ENCODE measurements at places on chromosomes 6 and 20.

DNA sequence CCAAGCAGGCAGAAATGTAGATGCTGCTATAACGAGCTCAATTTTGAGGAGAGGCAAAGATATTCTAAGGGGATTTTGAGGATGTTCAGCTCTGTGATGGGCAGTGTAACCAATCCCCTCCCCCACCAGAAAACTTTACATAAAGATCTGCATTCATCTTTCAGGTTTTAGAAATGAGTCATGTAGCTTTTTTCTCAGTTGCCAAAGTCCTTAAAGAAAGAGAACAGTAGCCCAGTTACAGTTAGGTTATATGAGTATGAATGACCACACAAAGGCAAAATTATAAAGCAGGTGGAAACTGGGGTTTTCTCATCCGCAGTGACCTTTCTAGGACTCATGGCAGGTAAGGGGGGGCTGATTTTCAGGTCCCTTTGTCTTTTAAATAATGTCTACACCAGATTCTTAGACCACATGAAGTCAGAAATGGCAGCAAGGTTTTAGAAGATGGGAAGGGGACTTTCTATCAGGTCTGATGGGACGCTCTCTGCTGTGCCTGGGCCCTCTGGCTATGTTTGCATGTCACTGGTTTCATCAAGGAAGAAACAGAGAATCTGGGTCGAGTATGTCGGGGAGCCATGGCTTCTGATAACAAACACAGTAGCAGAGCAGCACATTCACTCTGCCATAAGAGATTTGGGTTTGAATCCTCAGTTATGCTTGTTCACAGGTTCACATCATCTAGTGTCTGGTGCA lies 94.7 kb downstream of the CLIC5 start:
- DNase-seq: no peak

DNA sequence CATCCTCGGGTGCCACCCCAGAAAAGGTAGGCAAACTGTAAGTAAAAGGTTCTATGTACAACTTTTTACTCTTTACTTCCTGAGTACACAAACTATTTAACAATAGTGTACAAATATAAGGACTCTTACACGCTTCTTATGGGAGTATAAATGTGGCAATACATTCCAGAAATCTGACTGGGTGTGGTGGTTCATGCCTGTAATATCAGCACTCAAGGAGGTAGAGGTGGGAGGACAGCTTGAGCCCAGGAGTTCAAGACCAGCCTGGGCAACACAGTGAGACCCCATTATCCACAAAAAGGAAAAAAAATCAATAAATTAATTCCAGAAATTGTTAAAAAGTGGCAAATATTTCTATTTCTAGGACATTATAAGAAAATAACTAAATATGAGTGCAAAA lies 48.9 kb downstream of the PIGU start:
- DNase-seq: no peak

GRCh38 chr6:15048367-15048766 lies 197.5 kb upstream of the JARID2 start:
- no peak for DNase-seq

DNA sequence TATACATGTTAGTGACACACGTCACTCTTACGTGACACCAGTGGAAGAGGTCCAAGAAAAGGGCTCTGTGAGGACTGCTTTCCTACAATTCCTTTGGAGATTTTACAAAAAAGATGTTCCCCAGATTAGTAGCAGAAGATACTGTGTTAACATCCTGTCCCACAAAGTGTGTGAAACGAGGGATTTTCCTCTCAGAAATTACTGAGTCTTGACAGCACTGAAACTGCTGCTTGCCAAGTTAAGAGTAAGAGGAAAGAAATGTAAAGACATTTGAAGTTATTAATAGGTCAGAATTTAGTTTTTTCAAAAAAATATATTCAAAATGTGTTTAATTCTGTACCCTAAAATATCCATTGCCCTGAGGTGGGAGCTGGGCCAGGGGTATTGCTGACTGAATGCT lies 58.8 kb upstream of the MAP7 start:
- no peak for DNase-seq

DNA sequence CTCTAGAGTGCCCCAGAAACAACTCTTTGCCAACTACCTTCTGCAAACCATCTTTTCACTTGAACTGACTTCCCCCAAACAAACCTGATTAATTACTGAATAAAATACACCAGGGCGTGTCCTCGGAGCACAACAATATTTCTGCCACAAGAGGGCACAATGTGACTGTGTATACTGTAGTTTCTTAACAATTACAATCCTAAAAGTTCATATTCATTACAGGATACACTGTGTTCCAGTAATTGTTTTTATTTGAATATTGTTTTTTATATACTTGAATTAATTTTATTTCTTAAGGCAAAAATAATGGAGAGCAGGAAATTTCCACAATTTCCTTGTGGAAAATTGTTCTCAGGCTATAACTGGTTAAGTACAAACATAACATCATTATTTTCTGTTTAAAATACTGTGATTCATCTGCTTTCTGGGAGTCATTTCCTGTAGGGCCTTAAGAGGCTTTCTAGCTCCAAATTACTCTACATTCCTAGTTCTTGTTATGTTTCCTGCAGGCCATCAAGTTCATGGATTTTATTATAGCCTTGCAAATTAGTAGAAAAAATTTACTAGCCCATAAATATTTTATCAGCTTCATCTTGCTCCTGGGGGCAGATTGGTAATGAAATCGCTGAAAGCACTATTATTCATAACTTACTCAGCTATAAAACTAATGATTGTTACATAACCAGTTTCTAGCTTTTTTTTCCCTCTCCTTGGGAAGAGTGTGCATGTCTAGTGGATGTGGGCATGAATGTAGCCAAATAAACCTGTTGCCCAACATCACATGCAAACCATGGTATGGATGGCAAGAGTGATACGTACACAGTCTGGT lies 51.9 kb upstream of the SLC22A16 start:
- DNase-seq: peak; percentile 96

- DNase-seq: no peak
Observed at GRCh38 chr20:57589728-57590484, 29.0 kb downstream of the PCK1 start.

DNA sequence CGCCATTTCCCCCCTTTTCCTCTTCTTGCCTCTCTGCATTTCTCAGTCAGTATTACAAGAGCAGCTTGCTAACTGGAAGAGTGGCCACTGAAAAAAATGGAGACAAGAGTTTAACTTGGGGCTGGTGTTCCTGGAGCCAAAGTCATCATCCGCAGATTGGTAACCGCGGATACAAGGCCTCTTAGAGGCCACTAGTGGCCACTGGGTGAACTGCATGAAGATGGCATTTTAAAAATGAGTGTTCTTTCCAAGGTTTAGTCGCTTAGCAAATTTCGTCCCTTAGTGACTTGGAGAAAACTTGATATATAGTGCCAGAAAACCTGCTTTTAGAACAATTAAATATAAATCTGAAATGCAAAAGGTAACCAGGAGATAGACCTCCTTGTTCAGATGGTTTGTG lies 4.8 kb downstream of the F13A1 start:
- peak; percentile 55 for DNase-seq

DNA sequence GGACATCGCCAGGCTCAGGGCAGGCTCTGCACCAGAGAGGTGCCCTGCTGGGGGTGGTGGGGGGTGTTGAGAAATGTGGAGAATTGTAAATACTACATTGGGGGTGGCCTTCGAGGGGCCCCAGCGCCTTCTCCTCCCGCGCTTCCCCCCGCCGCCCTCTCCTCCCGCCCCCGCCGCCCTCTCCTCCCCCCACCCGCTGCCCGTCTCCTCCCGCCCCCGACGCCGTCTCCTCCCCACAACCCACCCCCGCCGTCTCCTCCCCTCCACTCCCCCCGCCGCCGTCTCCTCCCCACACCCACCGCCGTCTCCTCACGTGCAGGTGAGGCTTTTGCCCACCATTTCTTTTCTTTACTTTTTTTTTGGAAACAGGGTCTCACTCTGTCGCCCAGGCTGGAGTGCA lies 1.5 kb upstream of the SRMS start:
- no peak for DNase-seq

- no peak for DNase-seq
Observed at GRCh38 chr6:582370-582769, 74.5 kb downstream of the HUS1B start.

DNA sequence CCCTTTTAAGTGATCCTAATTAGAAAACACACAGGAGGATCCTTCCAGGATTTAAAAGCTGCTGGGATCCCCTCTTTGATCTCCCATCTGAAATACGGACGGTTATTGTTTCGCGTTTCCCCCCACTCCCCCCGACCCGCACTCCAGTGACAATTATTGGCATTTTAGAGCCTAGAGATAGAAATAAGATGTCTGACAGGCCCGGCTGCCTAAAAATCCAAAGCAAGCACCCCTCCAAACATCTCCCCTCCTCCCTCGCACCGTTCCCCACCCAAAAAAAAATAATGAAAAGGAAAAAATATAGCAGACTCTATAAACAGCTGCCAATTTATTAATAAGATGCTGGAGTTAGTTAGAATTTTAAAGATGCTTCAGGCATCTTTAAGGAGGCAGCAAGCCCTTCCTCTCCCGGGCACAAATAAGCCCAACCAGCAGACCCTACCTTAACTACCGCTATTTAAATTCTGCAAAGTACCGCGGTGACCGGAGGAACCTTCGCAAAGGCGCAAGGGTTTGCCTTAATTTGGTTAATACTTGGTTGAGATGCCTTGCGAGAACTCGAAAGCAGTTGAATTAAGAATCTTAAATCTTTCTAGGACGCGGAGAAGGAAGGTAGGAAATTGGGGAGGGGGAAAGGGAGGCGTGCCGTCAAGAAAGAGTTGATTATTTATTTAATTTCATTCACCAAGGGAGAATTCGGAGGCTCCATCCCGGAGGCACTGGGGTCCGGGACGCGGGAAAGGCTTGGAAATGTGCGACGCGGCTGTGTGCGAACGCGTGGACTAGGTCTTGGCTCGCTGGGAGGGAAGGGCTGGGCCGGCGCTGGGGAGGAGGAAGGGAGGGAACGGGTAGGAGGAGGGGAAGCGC lies 1.5 kb upstream of the ISM1 start:
- DNase-seq: no peak

- no peak for DNase-seq
Observed at GRCh38 chr6:154821638-154822037, 88.4 kb downstream of the SCAF8 start.

DNA sequence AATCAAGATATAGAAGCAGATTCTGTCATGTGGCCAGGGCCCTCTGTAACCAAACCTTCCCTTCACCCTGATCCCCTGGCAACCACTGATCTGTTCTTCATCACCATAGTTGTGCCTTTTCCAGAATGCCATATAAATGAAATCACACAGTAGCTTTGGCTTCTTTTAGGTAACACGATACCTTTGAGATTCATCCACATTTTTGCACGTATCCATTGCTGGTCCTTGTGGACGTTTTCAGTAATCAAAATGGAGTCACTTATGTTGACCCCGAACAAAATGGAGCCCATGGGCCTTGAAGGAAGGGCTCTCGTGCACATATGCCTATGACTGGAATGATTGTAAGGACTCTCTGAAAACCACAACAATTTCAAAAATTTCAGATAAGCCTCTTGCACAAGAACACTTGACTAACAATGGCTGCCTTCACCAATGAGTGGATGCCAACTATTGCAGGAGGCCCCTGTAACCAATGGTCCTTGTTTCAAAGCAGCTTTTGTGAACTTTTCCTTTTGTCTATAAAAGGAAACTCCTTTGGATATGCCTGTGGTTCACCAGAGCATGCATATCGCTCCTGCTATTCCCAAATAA lies 84.3 kb upstream of the RALY start:
- DNase-seq: no peak

Measured in kidney capillary endothelial cell (primary cell).